ENCODE measurements at places on chromosomes 13 and 19.

GRCh38 chr13:72537395-72537780 lies 190.0 kb downstream of the MZT1 start:
- DNase-seq = no peak

DNA sequence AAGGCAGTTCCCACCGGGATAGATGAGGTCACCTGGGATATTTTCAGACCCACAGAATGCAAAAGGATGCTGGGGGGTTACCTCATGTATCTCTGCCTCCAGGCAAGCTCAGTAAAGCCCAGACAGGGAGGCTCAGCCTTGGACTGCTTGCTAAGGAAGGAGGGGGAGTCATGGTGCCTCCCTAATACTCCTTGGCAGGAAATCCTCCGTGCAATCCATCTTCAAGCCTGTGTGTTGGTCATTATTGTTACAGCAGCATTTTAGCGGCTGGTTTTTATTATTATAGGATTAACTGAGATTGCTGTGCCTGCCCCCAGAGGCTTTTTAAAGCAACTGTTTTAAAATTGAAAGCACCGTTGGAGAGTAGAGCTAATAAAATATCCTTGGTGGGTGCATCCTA lies 188.5 kb upstream of the UBL3 start:
- DNase-seq = no peak

DNA sequence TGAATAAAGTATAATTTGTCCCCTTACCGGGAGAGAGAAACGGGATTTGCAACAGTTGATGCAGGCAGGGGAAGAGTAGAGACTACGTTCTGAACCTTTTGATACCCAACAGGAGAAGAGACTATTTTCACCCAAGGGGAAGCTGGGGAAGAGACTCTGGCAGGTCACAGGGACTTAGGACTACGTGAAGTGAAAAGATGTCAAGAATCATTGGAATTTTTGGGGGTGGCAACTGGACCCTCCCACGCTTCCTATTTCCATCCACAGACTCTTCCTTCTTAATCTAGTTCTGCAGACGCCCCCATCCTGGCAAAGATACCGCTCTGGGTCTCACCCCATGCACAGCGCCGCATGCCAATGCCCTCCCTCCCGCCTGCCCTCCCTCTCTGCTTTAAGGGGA lies 13.8 kb downstream of the CABP5 start:
- no peak for DNase-seq

DNA sequence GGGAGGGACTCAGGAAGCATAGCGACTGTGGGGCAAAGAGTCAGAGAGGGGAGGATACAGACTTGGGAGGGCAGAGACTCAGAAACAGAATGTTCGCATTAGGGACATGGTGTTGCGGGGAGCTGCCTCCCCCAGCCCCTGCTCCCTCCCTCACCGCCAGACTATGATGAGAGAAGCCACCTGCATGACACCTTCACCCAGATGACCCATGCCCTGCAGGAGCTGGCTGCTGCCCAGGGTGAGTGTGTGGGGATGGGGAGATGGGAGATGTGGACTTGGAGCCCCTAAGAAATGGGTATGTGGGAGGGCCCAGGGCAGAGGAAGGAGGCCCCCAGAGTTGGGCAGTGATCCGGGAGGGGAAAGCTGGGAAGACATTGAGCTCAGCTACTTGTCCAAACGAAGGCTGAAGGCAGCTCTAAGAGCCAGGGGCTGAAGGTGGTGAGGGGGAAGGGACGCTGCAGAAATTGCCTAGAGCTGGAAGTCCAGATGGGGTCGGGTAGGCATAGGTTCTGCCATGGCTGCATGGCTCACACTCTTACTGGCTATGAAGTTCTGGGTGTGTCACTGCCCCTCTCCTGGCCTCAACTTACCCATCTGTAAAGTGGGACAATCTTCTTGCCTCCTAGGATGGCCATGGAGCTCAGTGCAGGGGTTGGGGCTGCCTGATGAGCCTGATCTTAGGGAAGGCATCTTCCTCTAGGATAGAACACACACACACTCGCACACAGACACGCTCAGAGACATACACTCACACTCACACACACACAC lies 1.4 kb downstream of the SPACA6 start:
- no peak for DNase-seq

- DNase-seq = no peak
Measured at GRCh38 chr13:112073245-112074138, 6.5 kb downstream of the SOX1 start.

DNA sequence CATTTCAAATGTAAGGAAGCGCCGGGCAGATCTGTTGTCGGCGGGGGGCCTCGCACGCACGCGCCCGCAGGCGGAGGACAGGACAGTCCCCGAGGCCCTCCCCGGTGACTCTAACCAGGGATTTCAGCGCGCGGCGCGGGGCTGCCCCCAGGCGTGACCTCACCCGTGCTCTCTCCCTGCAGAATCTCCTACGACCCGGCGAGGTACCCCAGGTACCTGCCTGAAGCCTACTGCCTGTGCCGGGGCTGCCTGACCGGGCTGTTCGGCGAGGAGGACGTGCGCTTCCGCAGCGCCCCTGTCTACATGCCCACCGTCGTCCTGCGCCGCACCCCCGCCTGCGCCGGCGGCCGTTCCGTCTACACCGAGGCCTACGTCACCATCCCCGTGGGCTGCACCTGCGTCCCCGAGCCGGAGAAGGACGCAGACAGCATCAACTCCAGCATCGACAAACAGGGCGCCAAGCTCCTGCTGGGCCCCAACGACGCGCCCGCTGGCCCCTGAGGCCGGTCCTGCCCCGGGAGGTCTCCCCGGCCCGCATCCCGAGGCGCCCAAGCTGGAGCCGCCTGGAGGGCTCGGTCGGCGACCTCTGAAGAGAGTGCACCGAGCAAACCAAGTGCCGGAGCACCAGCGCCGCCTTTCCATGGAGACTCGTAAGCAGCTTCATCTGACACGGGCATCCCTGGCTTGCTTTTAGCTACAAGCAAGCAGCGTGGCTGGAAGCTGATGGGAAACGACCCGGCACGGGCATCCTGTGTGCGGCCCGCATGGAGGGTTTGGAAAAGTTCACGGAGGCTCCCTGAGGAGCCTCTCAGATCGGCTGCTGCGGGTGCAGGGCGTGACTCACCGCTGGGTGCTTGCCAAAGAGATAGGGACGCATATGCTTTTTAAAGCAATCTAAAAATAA lies 18.2 kb downstream of the IL17D start:
- DNase-seq = no peak

- no peak for DNase-seq
Measured at GRCh38 chr19:47619763-47620162, 10.8 kb downstream of the BICRA start.
